ENCODE measurements at places on chromosomes 12 and 14.

GRCh38 chr12:14618983-14619382 lies 51.3 kb upstream of the PLBD1 start:
- peak; percentile 35 for DNase-seq

GRCh38 chr14:63249092-63249491 lies 44.8 kb downstream of the RHOJ start:
- DNase-seq = no peak

GRCh38 chr12:124456652-124457152 lies 110.7 kb downstream of the NCOR2 start:
- no peak for DNase-seq

DNA sequence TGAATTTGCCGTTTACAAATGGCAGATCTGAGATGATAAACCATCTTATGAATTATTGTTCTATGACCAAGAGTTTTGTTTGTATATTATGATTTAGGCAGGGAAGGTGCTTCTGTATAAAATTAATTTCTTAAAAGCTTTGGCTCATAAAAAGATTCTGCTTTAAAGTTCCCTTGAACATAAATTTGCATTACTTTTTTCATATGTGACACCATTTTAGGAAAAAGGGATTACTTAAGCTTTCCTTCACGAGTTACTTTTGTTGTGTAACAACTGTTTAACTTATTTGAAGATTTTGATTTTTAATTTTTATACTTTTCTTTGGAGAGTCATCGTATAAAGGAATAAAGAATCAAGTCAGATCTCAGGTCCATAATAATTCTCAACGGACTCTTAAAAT lies 3.3 kb downstream of the ETNK1 start:
- DNase-seq = no peak

Measured in NCI-H146 (cell line).